ENCODE measurements at places on chromosomes 12 and 14. TPM values are rescaled to one million over a fixed set of nuclear protein-coding genes. Genes with fewer than 3 reads are reported as not detected.

DNA sequence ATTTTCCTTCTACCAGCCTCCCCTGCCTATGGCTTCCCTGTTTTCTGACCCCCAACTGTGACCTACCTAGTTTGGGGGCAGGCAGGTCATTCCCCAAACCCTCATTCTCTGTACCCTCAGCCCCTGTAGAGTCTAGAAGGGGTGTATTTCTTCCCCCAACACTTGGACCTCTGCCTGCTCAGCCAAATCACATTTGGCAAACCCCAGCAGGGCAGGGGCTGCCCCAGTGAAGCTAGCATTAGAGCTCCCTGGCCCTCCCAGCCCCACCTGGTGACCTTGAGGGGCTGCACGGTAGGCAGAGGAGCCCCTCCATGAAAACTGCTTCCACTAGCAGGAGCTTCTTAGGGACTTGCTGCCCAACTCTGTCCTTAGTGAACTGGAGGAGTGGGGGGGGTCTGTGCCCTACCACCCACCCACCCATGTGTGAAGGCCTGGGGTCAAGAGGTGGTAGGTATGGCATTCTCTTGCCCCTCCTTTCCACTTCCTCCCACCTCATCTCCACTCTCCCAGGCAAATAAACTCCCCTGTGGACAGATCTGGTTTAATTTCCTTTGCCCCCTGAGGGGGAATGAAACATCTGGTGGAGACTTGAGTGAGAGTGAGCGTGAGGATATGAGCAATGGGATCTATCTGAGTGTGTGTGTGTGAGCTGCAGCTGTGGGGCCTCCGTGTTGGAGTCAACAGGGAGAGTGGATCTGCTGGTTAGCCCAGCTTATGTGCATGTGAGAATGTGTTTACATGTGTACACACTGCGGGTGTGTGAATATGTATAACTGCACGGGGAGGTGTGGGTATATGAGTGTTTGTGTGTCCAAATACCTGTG is 1.6 kb downstream of the NXPH4 start:
- no peak overlapping the region for H3K27ac ChIP-seq
- H3K4me3 ChIP-seq: no peak overlapping the region
- peaks cover 41% of the 10 kb centered on the region for H3K4me1 ChIP-seq
- H3K36me3 ChIP-seq: no peaks in the 10 kb centered on the region
- peaks cover 86% of the 10 kb centered on the region for H3K27me3 ChIP-seq

DNA sequence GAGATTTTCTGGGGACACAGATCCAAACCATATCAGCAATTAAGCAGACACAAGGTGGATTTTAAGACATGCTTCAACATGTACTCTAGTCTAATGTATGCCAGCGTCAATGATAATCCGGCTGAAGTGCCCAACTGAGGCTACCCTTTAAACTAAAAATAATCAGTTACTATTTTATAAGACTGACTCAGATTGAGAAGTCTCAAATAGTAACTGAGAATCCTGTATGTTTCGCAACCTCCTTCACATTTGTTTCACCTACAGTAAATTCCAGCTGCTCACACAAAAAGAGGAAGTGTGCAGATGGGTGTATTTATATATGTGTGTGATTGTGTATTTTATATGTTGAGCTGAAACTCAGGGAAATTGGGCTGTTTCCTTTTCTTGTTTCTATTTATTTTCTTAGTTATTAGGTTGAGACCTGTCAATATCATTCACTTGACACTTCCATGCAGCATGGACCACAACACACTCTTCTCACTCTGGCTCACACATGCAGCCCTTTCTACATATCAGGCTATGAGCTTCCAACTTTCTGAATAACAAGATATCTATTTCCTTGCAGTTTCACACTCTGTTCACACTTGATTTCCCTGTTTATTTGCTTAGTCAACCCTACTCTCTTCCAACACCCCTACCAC is 1224.9 kb upstream of the TMEM132C start:
- peaks cover 2% of the 10 kb centered on the region for H3K27me3 ChIP-seq
- DNase-seq: no peak
- H3K27ac ChIP-seq: no peak overlapping the region
- no peaks in the 10 kb centered on the region for H3K36me3 ChIP-seq

The FAM222A gene
- total RNA-seq: 0.29 TPM

The OXA1L gene
- 136 TPM for total RNA-seq

The LPAR5 gene
- 4.7 TPM for total RNA-seq

DNA sequence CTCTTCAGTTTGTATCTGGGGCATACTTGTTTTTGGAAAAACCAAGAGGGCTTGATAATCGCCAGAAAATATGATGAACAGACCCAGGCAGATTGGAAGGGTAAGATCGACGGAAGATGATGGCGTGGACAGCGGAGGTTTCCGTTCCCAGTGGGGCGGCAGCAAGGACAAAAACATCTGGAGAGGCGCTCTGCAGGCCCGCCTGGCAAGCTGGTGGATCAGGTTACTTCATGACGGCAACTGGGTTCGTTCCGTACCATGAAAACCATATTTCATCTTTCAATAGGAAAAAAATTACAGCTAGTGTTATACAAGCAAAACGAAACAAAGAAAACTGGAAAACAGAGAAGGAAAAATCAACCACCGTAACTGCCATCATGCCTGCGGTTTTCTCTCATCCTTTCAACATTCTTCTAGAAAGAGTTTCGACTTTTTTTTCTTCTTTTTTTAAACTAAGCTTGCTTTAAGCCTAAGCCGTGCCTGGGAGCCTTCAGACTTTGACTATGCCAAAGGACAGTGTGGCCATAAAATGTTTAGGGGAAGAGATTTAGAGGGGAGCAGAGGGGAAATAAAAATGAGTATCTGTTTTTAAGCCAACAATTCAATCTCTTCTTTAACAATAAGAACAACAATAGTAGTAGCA is 210.5 kb downstream of the FOXN3 start:
- H3K4me1 ChIP-seq: peaks cover 29% of the 10 kb centered on the region
- H3K27ac ChIP-seq: no peak overlapping the region
- H3K27me3 ChIP-seq: no peaks in the 10 kb centered on the region
- H3K4me3 ChIP-seq: no peak overlapping the region

DNA sequence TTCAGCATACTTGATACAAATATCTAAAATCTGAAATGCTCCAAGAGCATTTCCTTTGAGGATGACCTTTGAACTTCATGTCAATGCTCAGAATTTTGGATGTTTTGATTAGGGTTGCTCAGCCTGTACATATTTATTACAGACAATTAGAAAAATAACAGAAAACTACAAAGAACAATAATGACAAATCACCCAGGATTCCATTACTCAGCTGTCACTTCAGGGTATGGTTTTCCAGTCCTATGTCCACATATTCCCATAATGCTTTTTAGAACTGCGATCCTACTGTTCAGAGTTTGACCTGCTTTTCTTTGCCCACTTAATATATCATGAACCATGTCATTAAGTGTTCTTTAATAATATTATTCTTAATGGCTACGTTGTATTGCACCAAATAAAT is 11.4 kb downstream of the DLGAP5 start:
- no peak overlapping the region for H3K27ac ChIP-seq
- H3K27me3 ChIP-seq: no peaks in the 10 kb centered on the region
- H3K36me3 ChIP-seq: peaks cover 22% of the 10 kb centered on the region
- H3K4me1 ChIP-seq: peaks cover 9% of the 10 kb centered on the region

DNA sequence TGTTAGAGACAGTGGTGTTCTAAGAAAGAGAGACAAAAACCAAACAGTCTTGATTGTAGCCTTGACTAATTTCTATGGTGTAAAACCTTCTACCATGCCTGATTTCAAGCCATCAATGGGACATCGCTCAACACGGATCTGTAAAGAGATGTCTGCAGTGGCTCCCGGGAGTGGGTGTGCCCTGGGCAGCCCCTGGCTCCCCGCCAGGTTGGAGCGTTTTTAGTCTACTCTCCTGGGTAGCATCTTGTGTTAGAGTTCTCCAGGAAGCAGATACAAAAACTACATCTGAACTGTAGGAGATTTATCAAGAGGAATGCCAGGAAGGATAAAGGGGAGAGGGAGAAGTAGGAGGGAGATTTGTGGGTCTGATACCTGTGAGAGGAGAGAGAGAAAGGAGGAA is 1212.9 kb downstream of the BCL11B start:
- H3K27ac ChIP-seq: no peak overlapping the region
- H3K4me1 ChIP-seq: no peaks in the 10 kb centered on the region
- H3K27me3 ChIP-seq: no peaks in the 10 kb centered on the region

DNA sequence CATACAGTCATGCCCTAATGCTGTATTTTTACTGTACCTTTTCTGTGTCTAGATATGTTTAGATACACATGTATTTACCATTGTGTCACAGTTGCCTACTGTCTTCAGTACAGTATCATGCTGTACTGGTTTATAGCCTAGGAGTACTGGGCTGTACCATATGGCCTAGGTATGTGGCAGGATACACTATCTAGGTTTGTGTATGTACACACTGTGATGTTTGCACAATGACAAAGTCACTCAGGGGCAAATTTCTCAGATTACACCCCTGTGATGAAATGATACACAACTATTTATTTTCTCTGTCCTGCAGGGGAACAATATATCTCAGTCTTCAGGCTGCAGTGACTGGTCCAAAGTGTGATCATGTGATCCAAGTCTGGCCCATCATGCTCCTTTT is 1076.1 kb downstream of the VRK1 start:
- no peak overlapping the region for H3K4me3 ChIP-seq
- no peak for DNase-seq
- no peaks in the 10 kb centered on the region for H3K27me3 ChIP-seq
- no peaks in the 10 kb centered on the region for H3K36me3 ChIP-seq

DNA sequence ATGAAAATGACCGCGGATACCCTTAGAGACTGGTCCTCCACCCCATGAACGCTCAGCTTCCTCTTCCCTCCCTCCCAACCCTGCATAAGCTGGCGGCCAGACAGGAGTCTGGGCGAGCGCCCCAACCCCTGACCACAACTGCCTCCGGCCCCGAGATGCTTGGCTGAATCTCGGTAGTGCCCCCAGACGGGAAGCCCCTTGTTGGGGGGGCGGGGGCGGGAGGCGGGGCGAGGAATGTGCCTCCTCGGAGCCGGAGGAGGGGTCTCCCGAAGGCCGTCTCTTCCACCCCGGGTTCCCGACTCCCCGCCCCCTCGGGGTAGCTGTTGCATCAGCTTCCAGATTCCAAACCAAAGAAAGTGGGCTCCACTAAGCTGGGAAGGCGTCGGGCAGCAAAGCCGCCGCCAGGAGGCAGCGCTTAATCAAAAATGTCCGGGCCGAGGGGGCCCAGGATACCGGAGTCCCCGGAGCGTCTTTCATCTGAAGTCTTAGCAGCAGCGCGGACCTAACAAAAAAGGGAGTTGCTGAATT is 7.1 kb upstream of the MRPL52 start:
- H3K36me3 ChIP-seq: no peaks in the 10 kb centered on the region
- peaks cover 26% of the 10 kb centered on the region for H3K4me1 ChIP-seq
- H3K4me3 ChIP-seq: peak overlapping the region; percentile 63
- peaks cover 12% of the 10 kb centered on the region for H3K27me3 ChIP-seq
- DNase-seq: peak; percentile 77

The SLC10A1 gene
- total RNA-seq: not detected

DNA sequence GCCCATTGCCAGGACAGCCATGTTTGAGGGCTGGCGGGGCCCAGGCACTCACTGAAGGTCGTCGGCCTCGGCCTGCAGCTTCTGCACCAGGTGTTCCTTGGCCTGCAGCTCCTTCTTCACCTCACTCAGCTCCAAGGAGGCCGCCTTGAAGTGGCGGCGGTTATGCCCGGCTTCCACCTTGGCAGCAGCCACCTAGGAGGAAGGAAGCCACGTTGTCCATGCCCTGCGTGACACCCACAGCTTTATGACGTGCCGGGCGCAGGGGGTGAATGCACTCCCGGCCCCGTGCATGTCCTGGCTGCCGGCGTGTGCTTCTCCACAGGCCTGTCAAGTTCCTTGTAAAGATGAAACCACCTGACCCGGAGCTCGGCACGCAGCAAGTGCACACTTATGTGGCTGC is 16.0 kb upstream of the ANKLE2 start:
- no peaks in the 10 kb centered on the region for H3K27me3 ChIP-seq
- no peak overlapping the region for H3K4me3 ChIP-seq
- peaks cover 3% of the 10 kb centered on the region for H3K4me1 ChIP-seq

DNA sequence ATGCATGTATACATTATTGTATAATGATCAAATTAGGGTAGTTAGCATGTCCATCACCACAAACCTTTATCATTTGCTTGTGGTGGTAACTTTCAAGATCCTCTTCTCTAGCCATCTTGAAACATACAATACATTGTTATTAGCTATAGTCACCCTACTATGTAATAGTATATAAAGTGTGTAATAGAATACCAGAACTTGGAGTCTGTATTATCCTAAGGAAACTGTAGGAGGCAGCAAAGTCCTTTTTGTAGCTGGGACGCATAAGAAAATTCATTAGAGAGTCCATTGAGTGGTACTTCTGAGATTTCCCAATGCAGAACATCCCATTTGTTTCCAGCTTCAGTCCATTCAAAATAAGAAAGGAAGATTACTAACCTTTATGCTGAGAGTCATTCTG is 325.9 kb upstream of the LRFN5 start:
- no peaks in the 10 kb centered on the region for H3K27me3 ChIP-seq
- DNase-seq: no peak

GRCh38 chr12:76032043-76032981 is 736 bp upstream of the PHLDA1 start:
- H3K4me3 ChIP-seq: peak overlapping the region; percentile 96
- H3K36me3 ChIP-seq: peaks cover 20% of the 10 kb centered on the region
- H3K4me1 ChIP-seq: peaks cover 30% of the 10 kb centered on the region

DNA sequence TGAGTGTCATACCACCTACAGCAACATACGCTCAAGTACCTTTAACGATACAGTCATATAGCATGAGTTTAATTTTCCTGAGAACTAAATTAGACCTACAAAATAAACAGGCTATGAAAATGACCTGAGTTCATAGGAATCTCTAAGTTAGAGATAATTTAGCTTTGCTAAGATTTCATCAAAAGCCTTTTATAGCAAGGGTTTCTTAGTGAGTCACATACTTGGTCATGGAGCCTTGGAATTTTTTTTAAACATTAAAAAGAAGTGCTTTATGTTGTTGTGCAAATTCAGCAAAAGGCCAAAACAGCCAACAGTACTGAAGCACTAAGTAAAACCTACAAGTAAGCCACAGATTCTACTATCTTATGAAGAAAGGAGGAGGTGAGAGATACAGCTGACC is 93.6 kb upstream of the FERMT2 start:
- no peaks in the 10 kb centered on the region for H3K4me1 ChIP-seq
- H3K4me3 ChIP-seq: no peak overlapping the region
- H3K36me3 ChIP-seq: peaks cover 58% of the 10 kb centered on the region
- no peaks in the 10 kb centered on the region for H3K27me3 ChIP-seq
- no peak overlapping the region for H3K27ac ChIP-seq

The TOMM20L gene
- not detected for total RNA-seq

The CARMIL3 gene
- 0.75 TPM for total RNA-seq

The DIO2 gene
- not detected for total RNA-seq

DNA sequence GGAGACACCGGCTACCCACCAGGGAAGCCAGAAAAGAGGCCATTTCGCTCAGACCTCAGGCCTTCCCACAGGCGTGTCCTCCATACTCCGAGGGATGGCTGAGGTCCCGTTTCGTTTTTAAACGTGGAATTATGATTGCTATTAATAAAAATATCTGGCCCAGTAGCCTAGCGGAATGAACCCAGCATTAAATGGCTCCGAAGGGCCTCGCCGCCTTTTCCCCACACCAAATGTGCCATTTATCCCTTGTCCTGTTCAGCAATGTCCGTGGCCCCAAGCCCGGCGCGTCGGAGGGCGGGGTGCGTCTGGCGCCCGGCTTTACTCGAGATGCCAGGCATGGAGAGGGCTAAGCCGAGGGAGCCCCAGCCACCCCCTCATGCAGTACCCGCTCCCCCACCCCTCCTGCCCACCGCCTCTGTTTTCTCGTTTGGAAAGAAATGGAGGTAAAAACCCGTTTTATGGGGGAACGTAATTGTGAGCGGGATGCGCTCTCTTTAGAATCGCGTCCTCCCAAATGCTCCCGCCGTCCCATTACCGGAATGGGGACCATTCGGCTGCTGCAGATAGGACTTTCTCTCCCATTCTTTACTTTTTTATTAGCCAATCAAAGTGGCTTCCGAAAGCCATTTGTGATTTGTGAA is 5.7 kb downstream of the HOXC8 start:
- no peak overlapping the region for H3K27ac ChIP-seq
- no peaks in the 10 kb centered on the region for H3K36me3 ChIP-seq
- H3K4me3 ChIP-seq: no peak overlapping the region

The CD27 gene
- 39.3 TPM for total RNA-seq

Data from activated CD4-positive, alpha-beta memory T cell treated with anti-CD3 and anti-CD28 coated beads for 36 hours (primary cell).